ENCODE measurements at places on chromosomes 7 and 10. TPM values are rescaled to one million over a fixed set of nuclear protein-coding genes. Genes with fewer than 3 reads are reported as not detected.

Gene DNAJC30
- total RNA-seq, result 10.5 TPM

Gene ACSM6
- not detected for total RNA-seq

Gene SMC3
- 27.3 TPM for total RNA-seq

Gene PNLIPRP2
- total RNA-seq, result 2.8 TPM

Gene GIMAP4
- total RNA-seq, result 18.1 TPM

Gene NPFFR1
- total RNA-seq, result 0.06 TPM

Gene SDK1
- total RNA-seq, result 4.2 TPM

Gene ATOH7
- 0.19 TPM for total RNA-seq
